Fibroblast of pulmonary artery (primary cell): ENCODE measurements at places on chromosomes 5 and 9.

DNA sequence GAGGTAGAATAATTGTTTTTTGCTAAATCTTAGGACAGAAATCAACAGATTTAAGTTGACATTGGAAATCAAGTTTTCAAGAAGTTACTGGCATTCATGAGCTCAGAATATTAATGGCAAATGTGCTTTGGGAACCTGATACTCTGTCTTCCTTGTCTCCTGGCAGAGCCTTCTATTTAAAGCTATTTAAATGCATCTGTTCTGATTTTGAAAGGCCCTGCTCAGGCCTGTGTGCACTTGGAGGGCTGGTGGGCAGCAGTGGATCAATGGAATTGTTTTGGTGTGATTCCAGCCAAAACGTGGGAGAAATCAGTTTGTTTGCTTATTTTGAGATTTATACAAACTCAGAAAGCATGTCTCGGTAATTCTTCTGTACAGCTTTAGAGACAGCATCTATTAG lies 38.5 kb downstream of the FBXL7 start:
- no peak for DNase-seq

DNA sequence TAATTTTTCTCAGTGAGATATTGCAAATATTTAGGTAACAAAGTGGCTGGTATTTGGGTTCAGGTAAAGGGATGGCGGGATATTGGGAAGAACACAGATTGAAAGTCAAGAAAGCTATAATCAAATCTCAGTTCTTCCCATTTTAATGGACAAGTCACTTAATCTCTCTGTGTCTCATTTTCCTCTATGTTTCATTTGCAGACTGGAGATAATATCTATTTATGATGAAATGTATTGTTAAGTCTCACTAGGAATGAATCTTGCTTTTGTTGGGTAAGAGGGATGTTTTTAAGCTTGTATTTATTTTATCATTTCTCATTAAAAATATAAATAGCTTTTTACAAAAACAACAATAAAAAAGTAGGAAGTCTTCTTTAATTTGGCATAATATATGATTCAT lies 175.4 kb downstream of the ISL1 start:
- DNase-seq, result no peak

DNA sequence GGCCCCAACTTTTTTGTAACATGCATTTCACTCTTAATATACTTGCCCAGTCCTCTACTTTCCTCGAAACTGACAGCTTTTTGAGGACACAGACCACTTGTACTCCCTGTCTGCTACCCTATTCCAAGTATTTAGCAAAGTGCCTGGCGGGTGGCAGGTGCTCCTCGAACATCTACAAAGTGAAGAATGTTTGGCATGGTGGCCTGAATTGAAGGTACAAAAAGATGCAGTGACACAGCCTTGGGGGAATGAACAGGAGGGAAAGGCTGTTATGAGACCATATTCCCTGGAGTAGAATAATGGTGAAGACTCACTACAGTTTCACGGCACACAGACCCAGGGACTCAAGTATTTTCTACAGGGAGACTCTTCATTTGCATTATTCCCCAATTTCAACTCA lies 590.9 kb downstream of the PRELID2 start:
- DNase-seq, result no peak

- no peak for DNase-seq
Observed at GRCh38 chr9:7293091-7293490, 506.5 kb downstream of the DMAC1 start.

DNA sequence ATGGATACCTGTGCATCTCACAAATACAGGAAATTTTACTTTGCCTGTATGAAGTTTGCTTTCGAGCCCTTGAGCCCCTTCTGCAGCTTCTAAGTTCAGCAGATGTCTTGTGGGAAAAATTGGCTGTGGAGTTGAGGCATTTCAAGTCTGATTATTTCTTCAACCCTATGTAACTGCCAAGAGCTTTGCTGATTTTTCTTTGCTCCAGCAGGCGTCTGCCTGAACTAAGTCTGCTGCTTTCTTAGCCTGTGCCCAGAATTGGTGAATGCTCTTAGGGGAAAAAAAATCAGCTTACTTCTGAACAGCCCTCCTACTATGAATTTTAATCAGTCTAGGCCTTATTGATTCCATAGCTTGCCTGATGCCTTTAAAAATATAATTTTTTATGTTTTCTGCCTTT lies 41.2 kb downstream of the RIC1 start:
- no peak for DNase-seq

- no peak for DNase-seq
Observed at GRCh38 chr5:136185974-136186665, 6.8 kb downstream of the SMIM32 start.

GRCh38 chr9:110188991-110189390 lies 19.0 kb downstream of the C9orf152 start:
- no peak for DNase-seq

- DNase-seq, result no peak
Observed at GRCh38 chr5:171840066-171840465, 54.4 kb downstream of the SMIM23 start.

DNA sequence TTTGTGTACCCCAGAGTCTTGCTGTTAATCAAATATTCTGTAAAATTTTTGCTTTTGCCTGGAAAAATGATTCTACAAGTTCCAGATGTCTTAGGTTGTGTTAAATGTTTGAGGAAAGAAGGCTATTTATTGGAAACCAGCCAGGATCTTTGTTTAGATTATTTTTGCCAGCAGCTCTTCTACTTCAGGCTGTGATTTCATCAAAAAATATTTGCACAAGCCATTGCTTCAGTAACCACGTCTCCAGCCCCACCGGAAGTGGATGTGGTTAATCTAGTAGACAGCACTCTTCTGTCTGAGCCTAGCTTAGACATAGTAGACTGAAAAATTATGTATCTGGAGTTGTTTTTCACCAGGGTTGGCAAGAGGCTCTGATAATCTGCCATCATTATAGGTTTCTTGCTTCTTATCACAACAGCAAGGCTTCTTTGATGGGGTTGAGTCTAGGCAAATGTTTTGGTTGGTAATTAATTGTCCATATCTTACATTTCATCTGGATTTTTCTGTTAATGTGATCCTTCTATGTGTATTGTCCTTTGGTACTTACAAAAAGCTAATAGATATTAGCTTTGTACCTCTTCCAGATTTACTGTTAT lies 17.1 kb downstream of the KCTD16 start:
- peak; percentile 97 for DNase-seq

GRCh38 chr9:6610073-6610472 lies 35.5 kb downstream of the GLDC start:
- DNase-seq, result no peak

- DNase-seq, result no peak
Observed at GRCh38 chr9:119003201-119003611, 366.0 kb downstream of the BRINP1 start.

GRCh38 chr9:129835860-129836223 lies 584 bp downstream of the USP20 start:
- DNase-seq, result no peak

DNA sequence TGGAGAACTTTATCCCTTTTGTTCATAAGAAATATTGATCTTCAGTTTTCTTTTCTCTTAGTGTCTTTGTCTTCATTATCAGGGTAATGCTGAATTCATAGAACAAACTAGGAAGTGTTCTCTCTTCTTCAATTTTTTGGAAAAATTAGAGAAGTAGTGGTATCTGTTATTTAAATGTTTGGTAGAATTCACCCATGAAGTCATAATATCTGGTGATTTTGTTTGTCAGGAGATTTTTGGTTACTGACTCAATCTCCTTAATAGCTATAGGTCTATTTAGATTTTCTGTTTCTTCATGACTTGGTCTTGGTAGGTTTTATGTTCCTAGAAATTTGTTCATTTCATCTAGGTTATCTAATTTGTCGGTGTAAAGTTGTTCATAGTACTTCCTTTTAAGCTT lies 45.4 kb upstream of the STARD4 start:
- DNase-seq, result no peak

GRCh38 chr5:16690243-16690852 lies 73.6 kb upstream of the RETREG1 start:
- peak; percentile 63 for DNase-seq

- no peak for DNase-seq
Observed at GRCh38 chr5:90637731-90638130, 79.1 kb downstream of the ADGRV1 start.

- DNase-seq, result no peak
Observed at GRCh38 chr9:97809666-97810344, 43.2 kb upstream of the FOXE1 start.

- no peak for DNase-seq
Observed at GRCh38 chr9:83313781-83314180, 224.4 kb downstream of the FRMD3 start.

GRCh38 chr5:98927242-98927988 lies 1.4 kb downstream of the CHD1 start:
- peak; percentile 82 for DNase-seq

DNA sequence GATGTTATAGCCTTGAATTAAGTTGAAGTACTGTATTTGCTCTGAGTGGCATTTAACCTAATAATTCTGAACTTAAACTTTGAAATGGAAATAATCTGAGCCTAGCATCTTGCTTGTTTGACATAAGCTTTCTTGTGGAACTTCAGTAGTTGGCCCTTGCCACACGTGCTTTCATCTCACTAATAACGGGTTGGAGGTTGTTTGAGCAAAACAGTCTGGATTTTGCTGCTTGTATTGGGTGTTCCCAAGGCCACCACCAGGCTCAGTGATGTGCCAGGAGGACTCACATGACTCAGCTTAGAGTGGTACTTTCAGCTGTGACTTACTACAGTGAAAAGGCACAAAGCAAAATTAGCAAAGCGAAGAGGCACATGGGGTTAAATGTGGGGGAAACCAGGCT lies 35.7 kb downstream of the SECISBP2 start:
- no peak for DNase-seq

- peak; percentile 68 for DNase-seq
Observed at GRCh38 chr5:15995341-15996052, 184.1 kb downstream of the MARCHF11 start.

DNA sequence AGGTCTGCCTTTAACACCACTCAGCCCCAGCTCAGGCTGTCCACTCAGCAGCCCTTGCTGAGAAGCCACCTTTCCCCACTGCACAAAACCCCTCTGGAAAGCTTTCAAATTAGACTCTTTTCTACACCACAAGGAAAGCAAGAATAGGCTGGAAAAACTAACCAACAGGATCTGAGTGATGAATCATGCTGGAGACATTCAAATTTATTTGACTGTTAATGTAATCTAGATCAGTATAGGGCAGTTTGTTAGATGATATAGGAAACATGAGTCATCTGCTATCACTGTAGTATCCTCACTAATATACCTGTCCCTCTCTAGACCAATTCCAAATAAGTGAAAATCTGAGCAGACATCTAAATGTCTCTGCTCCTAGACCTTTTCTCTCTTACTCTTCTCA lies 127.8 kb upstream of the PAM start:
- DNase-seq, result peak; percentile 1

DNA sequence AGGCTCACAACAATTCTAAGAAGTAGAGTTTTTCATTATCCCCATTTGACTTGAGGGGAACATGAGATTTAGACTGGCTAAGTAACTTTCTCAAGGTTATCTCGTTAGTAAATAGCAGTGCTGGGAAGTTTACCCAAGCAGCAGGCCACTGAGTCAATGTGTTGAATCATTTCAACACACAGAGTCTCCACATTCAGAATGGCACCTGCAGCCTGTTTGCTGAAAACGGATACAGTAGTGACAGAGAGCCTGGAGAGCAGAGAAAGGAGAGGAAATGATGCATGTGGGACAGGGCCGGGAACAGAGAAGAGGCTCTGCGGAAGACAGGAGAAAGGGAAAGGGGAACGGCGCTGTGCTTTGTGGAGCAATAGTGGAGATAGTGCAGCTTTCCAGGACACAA lies 33.5 kb upstream of the ZSWIM6 start:
- peak; percentile 53 for DNase-seq

GRCh38 chr5:138996120-138996519 lies 121.0 kb upstream of the LRRTM2 start:
- no peak for DNase-seq

DNA sequence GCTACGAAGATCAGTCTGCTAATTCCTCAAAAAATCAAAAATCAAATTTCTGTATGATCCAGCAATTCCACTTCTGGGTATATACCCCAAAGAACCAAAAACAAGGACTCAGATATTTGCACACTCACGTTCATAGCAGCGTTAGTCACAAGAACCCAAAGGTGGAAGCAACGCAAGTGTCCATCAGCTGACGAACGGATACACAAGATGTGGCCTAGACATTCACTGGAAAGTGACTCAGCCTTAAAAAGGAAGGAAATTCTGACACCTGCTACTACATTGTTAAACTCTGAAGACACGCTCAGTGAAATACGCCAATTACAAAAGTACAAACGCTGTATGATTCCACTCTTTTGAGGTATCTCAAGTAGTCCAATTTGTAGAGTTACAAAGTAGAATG lies 93.3 kb downstream of the OTULIN start:
- DNase-seq, result no peak

- peak; percentile 83 for DNase-seq
Observed at GRCh38 chr5:15021266-15022046, 149.9 kb upstream of the ANKH start.

DNA sequence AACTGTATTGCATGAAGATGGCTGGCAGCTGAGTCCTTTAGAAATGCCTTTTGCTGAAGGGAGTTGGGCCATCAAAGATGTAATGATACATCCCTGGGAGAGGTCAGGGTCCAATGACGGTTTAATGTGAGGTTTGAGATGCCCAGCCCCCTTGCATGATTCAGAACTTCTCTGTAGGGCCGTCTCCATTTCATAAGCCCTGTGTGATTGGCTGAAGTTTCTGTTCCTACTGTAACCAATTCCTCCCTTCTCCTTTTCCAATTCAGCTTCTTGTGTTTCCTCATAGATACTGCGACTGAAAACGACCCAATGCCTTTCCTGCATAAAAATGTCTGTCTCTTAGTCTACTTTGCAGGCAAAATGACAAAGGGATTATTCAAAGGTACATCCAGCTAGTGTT lies 47.9 kb upstream of the ST8SIA4 start:
- no peak for DNase-seq

DNA sequence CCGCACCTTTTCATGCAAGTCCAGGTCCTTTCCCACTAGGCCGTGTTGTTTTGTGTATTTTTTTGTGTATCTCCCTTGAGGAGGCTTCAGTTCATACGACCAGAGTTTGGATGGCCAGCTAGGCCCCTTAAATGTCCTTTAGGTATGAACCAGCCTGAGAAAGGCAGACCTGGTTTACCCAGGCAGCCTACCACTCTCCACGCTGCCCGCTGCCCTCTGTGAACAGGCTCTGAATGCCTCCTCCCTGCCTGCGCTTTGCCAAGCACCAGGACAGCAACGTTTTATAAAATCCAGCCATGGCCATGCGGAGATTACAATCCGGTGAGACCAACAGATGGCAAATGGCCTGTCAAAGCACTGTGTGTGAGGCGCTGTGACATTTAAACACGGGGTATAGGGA lies 626 bp upstream of the CLTB start:
- no peak for DNase-seq

- DNase-seq, result no peak
Observed at GRCh38 chr5:151178372-151178771, 20.8 kb upstream of the ANXA6 start.

- DNase-seq, result no peak
Observed at GRCh38 chr5:10323588-10324488, 16.1 kb upstream of the CMBL start.

- no peak for DNase-seq
Observed at GRCh38 chr5:90294604-90295003, 115.0 kb downstream of the CETN3 start.

DNA sequence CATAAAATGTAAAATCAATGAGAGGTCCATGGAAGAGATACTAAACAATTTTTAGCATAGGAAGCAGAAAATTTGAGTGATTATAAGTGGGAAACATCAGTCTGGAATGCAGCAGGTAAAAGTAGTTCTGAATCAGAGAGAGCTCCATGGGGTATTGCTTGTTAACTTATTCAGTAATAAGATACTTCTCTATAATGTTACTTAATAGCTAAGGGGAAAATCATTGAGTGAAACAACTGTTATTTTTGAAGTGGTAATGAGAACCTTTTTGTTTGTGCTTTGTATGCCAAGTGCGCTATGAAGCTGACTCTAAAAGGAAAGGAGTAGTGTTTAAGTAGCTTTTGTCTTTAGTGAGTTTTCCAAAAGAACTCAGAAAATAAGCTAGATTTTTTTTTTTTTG lies 95.2 kb downstream of the ERBIN start:
- no peak for DNase-seq
